ENCODE measurements at places on chromosomes 6 and 20. TPM values are rescaled to one million over a fixed set of nuclear protein-coding genes. Genes with fewer than 3 reads are reported as not detected.
A peak's percentile ranks its signal among the peaks of the same experiment; 100 is the strongest.

- H3K4me3 ChIP-seq: no peak overlapping the region
- H3K27me3 ChIP-seq: no peaks in the 10 kb centered on the region
- no peaks in the 10 kb centered on the region for H3K4me1 ChIP-seq
- H3K36me3 ChIP-seq: no peaks in the 10 kb centered on the region
These were observed 34.9 kb upstream of the UTRN start for GRCh38 chr6:144250276-144250675.

- H3K27me3 ChIP-seq: no peaks in the 10 kb centered on the region
- H3K4me1 ChIP-seq: no peaks in the 10 kb centered on the region
- DNase-seq: no peak
- no peak overlapping the region for H3K4me3 ChIP-seq
- H3K27ac ChIP-seq: no peak overlapping the region
- no peaks in the 10 kb centered on the region for H3K36me3 ChIP-seq
These were observed 7.7 kb upstream of the ASXL1 start for GRCh38 chr20:32350421-32350820.

DNA sequence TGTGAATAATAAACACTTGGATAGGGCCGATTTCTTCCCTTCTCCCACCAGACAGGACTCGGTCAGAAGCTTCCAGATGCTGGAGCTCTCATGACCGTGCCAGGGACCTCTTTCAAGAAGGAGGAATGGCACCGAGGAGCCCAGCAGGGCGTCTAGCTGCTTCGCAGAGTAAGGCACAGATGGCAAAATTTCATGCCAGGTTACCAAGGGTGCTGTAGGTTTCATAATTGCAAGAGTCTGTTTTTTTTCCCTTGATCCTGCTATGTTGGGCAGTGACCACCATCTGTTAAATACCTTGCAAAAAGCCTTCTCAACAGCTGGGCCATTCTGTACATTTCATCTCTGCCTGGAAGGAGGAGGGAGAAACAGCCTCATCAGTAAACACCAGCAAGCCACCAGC, 111.8 kb downstream of the EDN3 start:
- H3K36me3 ChIP-seq: no peaks in the 10 kb centered on the region
- H3K27ac ChIP-seq: no peak overlapping the region
- no peak for DNase-seq

GRCh38 chr6:38684904-38685303, 18.0 kb downstream of the GLO1 start:
- no peaks in the 10 kb centered on the region for H3K27me3 ChIP-seq
- no peaks in the 10 kb centered on the region for H3K36me3 ChIP-seq
- H3K27ac ChIP-seq: no peak overlapping the region
- H3K4me3 ChIP-seq: no peak overlapping the region

DNA sequence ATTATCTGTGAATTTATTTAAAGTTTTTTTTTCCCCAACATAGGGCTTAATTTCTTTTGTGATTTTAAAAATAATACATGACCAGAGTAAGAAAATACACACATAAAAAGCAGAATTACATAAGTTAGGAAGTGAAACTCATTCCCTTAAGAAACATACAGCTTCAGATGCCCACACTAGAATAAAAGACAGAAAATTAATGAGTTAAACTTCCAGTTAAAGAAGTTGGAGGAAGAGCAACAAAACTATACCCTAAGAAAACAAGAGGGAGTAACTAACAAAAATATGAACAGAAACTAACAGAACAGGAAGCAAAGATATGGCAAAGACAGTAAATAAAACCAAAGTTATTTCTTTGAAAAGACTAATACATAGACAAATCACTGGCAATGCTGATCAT, 107.6 kb upstream of the CEP85L start:
- H3K36me3 ChIP-seq: no peaks in the 10 kb centered on the region
- no peaks in the 10 kb centered on the region for H3K27me3 ChIP-seq
- H3K4me3 ChIP-seq: no peak overlapping the region
- no peak overlapping the region for H3K27ac ChIP-seq

- H3K4me1 ChIP-seq: no peaks in the 10 kb centered on the region
- no peak overlapping the region for H3K4me3 ChIP-seq
- H3K27me3 ChIP-seq: no peaks in the 10 kb centered on the region
These were observed 57.6 kb upstream of the FRMD1 start for GRCh38 chr6:168136622-168137021.

- no peaks in the 10 kb centered on the region for H3K36me3 ChIP-seq
- no peak for DNase-seq
- no peak overlapping the region for H3K4me3 ChIP-seq
- H3K27me3 ChIP-seq: no peaks in the 10 kb centered on the region
- no peak overlapping the region for H3K27ac ChIP-seq
These were observed 73.0 kb downstream of the GFRA4 start for GRCh38 chr20:3590164-3590563.

- H3K27ac ChIP-seq: no peak overlapping the region
- no peaks in the 10 kb centered on the region for H3K4me1 ChIP-seq
- DNase-seq: no peak
- H3K4me3 ChIP-seq: no peak overlapping the region
These were observed 5.3 kb upstream of the PM20D2 start for GRCh38 chr6:89140347-89141156.

- no peak overlapping the region for H3K27ac ChIP-seq
- H3K4me1 ChIP-seq: no peaks in the 10 kb centered on the region
- no peaks in the 10 kb centered on the region for H3K36me3 ChIP-seq
- no peak overlapping the region for H3K4me3 ChIP-seq
These were observed 138.3 kb upstream of the CDYL start for GRCh38 chr6:4637691-4638433.

DNA sequence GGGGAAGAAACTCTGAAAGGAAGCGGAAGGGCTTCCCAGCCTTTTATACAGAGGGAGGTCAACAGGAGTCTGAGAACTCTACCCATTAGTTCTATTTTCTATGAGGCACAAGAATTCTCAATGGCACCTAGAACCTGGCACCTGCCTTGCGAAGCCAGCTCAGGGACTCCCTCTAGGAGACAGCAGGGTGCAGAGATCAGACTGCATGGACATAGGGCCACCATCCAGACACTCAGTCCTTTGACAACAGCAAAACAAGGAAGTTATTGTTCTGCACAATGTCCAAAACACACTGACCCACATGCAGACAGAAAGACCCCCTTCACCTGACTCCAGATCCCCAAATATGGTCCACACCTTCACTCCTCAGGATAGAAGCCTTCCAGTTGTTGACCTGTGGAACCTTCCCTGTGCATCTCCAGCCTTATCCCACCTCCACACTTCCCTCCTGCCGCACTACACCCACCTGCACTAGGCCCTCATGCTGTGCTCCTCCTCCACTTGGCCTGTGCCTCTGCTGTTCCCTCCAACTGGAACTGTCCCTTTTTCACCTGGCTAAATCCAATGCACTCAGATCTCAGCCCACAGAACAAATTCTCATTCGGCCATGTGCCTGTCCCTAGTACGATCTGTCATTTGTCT, 27.8 kb downstream of the ACSS1 start:
- peaks cover 5% of the 10 kb centered on the region for H3K4me1 ChIP-seq
- DNase-seq: no peak
- H3K36me3 ChIP-seq: no peaks in the 10 kb centered on the region
- no peak overlapping the region for H3K4me3 ChIP-seq
- H3K27me3 ChIP-seq: no peaks in the 10 kb centered on the region
- no peak overlapping the region for H3K27ac ChIP-seq

DNA sequence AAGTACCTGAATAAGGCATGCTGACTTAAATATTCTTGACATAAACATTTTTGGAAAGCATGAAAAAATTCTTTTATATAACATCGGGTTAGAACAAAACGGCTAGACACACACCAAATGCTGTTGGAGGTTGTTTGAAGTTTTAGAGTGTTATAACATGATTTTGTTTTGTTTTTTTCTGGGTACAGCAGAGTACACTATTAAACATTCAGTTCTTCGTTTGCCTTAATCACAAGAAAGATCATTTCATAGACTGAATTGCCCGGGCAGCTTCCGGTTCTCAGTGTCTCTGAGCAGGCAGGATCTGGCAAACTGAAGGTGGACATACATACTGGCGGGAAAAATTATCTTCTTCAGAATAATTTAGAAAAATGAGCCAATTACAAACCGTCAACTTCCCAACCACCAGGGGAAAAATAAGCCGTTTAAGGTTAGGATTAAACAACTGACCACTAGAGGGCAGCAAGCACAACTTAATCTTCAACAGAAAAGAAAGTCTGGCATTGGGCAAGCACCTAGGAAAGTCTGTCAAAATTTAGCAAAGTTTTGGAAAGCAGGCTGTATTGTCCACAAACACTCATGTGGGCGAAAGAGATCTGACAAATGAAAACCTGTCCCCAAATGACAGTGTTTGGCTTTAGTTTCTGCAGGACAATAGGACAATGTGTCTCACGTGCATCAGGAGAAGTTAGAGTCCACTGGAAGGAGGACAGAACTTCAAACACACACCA, 15.0 kb downstream of the ZNF217 start:
- no peaks in the 10 kb centered on the region for H3K36me3 ChIP-seq
- no peak overlapping the region for H3K4me3 ChIP-seq
- H3K27ac ChIP-seq: peak overlapping the region; percentile 77
- peaks cover 14% of the 10 kb centered on the region for H3K4me1 ChIP-seq

GRCh38 chr20:59608871-59609270, 4.5 kb downstream of the PHACTR3 start:
- H3K4me3 ChIP-seq: no peak overlapping the region
- no peak for DNase-seq
- no peaks in the 10 kb centered on the region for H3K4me1 ChIP-seq
- H3K27ac ChIP-seq: no peak overlapping the region

DNA sequence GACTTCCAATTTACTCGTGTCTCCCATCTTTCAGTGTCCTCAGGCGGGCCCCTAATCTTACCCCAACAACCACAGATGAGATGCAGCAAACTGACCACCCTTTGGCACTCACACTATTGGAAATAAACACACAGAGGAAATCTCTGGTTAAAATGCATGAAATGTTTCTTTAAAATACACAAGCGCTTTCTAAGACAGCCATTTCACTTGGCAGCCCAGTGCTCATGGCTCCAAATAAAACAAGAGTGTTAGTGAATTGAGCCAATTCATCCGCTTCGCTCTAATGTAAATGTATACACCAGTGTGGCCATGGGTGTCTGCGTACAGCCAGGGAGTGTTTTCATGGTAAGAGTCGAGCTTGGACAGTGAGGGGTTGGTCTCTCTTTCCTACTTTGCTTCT, 282.9 kb downstream of the CLIC5 start:
- DNase-seq: no peak
- no peaks in the 10 kb centered on the region for H3K27me3 ChIP-seq
- no peaks in the 10 kb centered on the region for H3K36me3 ChIP-seq

- H3K4me3 ChIP-seq: no peak overlapping the region
- no peak for DNase-seq
- no peaks in the 10 kb centered on the region for H3K36me3 ChIP-seq
These were observed 11.4 kb downstream of the TAGAP start for GRCh38 chr6:159033160-159034049.

- no peaks in the 10 kb centered on the region for H3K36me3 ChIP-seq
- no peak overlapping the region for H3K4me3 ChIP-seq
- no peak for DNase-seq
- H3K27me3 ChIP-seq: no peaks in the 10 kb centered on the region
- peak overlapping the region; percentile 72 for H3K27ac ChIP-seq
These were observed 4.5 kb downstream of the MRPL14 start for GRCh38 chr6:44122801-44123200.

GRCh38 chr20:6651561-6651960, 115.9 kb upstream of the BMP2 start:
- no peaks in the 10 kb centered on the region for H3K36me3 ChIP-seq
- no peak for DNase-seq
- no peak overlapping the region for H3K27ac ChIP-seq
- no peaks in the 10 kb centered on the region for H3K4me1 ChIP-seq
- H3K27me3 ChIP-seq: no peaks in the 10 kb centered on the region

Gene SPAG4
- 8.4 TPM for total RNA-seq

Gene BEND3
- 4.3 TPM for total RNA-seq

Gene CCND3
- 101 TPM for total RNA-seq

Gene PDE7B
- 16.5 TPM for total RNA-seq

Gene KIAA0408
- total RNA-seq: 8.2 TPM

Gene ADGB
- total RNA-seq: not detected

Gene TSPO2
- not detected for total RNA-seq

Gene SNAP25
- 28.3 TPM for total RNA-seq

Gene OVOL2
- total RNA-seq: not detected

Gene CYP39A1
- total RNA-seq: 3.1 TPM
